NCI-H1092 (cell line): ENCODE measurements at places on chromosomes 5 and 9.

- no peak for DNase-seq
These were observed 14.6 kb downstream of the ARL15 start for GRCh38 chr5:54295651-54296276.

GRCh38 chr9:136297016-136297691 lies 6.7 kb downstream of the CCDC187 start:
- DNase-seq = no peak

GRCh38 chr5:139653616-139654015 lies 5.5 kb downstream of the CXXC5 start:
- no peak for DNase-seq

DNA sequence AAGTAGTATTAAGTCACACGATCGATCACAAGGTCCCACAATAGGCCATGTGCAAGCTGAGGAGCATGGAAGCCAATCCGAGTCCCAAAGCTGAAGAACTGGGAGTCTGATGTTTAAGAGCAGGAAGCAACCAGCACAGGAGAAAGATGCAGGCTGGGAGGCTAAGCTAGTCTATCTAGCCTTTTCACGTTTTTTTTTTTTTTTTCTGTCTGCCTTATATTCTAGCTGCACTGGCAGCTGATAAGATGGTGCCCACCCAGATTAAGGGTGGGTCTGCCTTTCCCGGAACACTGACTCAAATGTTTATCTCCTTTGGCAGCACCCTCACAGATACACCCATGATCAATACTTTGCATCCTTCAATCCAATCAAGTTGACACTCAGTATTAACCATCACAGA lies 6.5 kb downstream of the PPIP5K2 start:
- no peak for DNase-seq

DNA sequence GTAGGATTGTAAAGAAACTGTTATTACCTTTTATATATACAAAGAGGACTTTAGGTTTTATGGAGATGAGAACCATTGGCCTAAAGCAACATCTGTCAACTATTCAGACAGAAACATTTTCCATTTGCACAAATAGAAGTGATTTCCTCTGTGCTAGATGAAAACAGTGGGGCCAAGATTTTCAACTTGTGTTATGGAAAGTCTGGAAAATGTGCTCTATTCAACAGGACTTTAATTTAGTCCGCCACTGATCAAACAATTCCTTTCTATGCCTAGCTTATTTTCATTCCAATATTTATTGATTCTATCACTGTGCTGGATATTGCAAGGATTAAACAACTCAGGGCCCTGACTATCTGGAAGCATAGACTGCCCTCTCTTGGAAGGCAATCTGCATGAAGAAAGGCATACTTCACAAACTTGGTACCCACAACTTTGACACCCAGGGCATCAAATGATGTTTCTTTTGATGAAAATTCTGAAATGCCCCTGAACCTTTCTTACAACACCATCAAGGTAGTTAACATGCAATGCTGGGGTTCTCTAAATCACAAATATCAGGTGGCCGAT lies 126.6 kb upstream of the HMHB1 start:
- DNase-seq = no peak

GRCh38 chr5:138709202-138709601 lies 44.0 kb upstream of the CTNNA1 start:
- no peak for DNase-seq

GRCh38 chr9:73807952-73808351 lies 656.3 kb downstream of the ANXA1 start:
- DNase-seq = no peak
